ENCODE measurements at places on chromosomes 2 and 18.
A peak's percentile ranks its signal among the peaks of the same experiment; 100 is the strongest.

DNA sequence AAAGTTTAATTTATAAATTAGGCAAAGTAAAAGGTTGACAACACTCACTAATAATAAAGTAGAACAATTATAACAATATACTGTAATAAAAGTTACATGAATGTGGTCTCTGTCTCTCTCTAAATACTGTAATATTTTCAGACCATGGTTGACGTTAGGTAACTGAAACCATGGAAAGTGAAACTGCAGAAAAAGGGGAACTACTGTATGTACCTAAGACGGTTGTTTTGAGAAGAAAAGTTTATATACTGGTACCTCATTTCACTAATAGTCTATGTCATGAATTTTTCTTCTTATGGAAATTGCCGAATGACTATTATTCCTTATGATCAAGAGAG, 166.7 kb upstream of the ZNF521 start:
- DNase-seq = no peak

GRCh38 chr2:144507441-144508171, 12.3 kb downstream of the ZEB2 start:
- DNase-seq = no peak

GRCh38 chr2:119338826-119339561, 27.6 kb downstream of the C2orf76 start:
- peak; percentile 63 for DNase-seq

- DNase-seq = no peak
Measured at GRCh38 chr2:159648643-159649042, 32.3 kb upstream of the BAZ2B start.

GRCh38 chr2:174527959-174528358, 41.1 kb upstream of the GPR155 start:
- no peak for DNase-seq

- no peak for DNase-seq
Measured at GRCh38 chr2:58419983-58420382, 178.9 kb upstream of the FANCL start.

GRCh38 chr2:219073413-219074129, 12.8 kb upstream of the IHH start:
- DNase-seq = no peak

DNA sequence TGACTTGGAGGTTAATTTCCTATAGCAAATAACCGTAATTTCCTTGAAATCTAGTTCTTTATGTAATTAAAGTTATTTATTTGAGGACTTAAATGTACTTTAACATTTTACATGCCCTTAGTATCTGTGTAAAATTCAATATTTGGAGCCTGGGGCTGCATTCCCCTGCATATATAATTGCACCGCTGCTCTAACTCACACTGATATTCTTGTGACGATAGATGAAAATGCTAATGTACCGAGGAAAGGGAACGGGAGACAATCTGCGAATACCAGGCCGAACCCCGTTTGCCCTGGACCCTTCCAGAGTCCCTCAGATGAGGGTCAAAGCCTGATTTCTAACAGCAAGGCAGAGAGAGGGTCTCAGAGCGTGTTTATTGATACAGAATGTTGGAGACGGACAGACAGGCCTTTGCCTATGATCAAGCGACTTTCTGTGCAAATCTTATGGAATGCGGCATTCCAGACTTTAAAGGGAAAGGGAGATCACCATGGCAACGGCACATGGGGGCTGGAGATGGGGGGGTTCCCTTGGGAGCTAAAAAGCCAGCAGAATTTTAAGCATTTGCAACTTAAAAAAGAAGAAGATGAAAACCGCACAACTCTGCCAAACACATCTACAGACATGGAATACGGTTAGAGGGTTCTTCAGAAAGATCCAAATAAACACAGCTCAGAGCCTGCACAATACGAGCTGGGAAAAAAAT, 57.6 kb upstream of the TWIST2 start:
- DNase-seq = no peak

- no peak for DNase-seq
Measured at GRCh38 chr18:55839343-55839742, 251.4 kb upstream of the TCF4 start.

DNA sequence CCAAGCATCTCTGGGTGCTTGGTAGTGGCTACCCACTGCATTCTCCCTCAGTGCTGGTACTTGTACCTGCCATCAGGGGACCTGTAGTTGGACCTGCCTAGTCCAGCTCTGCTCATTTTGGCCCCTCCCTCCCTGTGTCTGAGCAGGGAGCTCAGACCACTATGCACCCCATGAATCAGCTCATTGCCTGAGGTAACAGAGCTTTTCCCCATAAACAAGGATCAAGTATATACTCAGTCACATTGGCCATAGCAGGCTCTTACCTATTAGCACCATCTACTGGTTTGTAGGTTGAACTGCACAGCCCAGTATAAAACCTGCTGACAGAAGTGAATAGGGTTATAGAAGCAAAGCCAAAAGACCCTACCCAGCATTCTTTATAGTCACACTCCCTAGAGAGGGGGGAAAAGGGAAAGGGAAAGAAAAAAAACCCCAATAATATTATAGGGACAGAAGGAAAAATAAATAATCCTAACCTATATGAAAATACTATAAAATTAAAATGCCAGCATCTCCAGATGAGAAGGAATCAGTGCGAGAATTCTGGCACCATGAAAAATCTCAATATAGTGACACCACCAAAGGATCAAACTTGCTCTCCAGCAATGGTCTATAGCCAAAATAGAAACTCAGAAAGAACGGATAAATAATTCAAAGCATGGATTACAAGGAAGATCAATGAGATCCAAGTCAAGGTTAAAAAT, 6.9 kb upstream of the FLACC1 start:
- peak; percentile 21 for DNase-seq

- DNase-seq = no peak
Measured at GRCh38 chr2:227406177-227407031, 18.7 kb upstream of the SCYGR1 start.

GRCh38 chr18:58208207-58208932, 164.3 kb downstream of the NEDD4L start:
- DNase-seq = no peak

DNA sequence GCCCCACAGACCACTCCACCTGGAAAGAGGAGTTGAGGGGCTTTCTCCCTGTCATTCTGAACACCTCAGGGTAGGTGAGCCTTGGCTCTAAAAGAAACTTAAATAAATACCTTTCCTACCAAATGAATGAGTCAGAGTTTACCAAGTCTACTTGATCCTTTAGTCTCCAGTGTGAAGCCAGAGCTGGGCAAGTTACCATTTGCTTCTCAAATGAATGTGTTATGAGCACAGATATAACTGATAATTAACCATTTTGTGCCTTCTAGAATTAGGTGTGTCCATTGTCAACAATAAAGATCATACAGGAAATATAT, 347.7 kb downstream of the KIAA1328 start:
- DNase-seq = no peak

GRCh38 chr2:121189011-121189410, 96.0 kb downstream of the TFCP2L1 start:
- no peak for DNase-seq

DNA sequence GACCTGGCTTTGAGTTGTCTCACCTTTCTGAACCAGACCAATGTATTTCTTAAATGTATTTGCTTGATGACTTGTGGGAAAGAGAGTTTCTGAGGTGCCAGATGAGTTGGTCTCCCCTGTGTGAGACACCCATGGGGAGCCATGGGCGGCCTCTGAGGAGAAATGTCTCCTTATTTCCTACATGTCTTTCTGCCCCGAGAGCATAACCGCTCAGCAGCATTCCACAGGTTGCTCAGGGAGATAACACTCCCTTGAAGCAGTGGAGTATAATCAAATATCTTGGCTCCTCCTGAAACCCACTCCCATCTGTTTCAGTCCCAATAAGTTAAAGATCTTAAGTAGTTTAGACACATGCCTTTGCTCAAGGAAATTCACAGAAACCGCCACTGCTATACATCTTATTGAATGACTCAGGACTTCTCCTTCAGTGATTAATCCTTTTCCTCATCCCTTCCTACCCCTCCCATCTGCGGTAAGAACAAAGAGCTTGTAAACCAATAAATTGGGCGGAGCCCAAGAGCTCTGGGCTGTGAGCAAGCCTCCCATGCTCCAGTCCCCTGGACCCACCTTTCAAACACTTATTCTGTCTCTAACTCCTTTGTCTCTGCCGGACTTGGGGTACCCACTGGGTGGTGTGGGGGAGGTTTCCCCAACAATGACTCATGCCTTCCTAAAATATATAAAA, 285.5 kb upstream of the LRRTM4 start:
- no peak for DNase-seq

GRCh38 chr2:135386993-135387392, 144.0 kb downstream of the ZRANB3 start:
- no peak for DNase-seq

DNA sequence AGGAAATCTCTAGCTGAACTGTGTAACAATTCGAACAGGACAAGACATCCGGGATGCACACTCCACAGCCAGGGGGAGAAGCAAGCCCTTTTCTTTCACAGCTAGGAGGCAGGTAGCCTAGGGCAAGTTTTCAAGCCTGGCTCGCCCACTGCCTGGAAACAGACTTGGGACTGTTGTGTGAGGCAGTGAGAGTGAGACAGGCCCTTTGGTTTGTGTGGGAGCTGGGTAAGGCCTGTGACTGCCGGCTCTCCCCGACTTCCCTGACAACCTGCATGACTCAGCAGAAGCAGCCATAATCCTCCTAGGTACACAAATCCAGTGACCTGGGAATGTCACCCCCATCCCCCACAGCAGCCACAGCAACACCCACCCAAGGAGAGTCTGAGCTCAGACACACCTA, 179.7 kb downstream of the WDPCP start:
- DNase-seq = no peak

DNA sequence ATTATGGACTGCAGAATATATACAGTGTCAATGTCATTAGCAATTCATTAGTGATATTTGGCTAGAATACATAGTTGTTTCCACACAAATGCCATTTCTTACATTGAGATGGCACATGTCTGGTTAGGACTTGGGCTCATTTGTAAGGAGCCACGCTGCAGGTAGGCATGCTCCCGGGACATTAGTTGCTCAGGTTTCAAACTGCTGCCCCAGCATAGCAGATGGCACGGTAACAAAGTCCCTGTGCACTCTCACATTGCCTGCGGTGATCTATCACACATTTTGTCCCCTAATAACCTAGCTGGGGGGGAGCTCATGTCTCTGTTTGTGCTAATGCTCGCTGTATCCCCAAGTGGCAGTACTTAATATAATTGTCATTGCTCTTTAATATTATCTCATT, 185.1 kb downstream of the NEDD4L start:
- no peak for DNase-seq

GRCh38 chr2:55051026-55051866, 995 bp upstream of the RTN4 start:
- DNase-seq = peak; percentile 27

DNA sequence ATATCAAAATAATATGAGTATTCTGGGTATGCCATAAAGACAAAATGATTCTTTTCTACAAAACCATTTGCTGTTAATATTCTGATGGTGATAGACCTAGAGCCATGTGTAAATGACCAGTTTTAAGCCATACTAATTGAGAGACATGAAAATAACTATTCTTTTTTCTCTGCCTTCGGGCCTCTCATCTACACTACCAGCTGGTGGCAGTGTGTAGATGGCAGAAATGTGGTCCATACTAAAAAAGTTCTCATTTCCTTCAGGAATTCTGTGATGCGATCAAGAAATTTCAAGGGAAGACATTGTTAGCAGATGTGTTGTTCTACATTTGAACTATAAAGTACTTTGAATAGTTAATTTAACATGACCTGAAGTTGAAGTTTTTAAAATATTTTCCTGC, 485.2 kb downstream of the TRIB2 start:
- no peak for DNase-seq

DNA sequence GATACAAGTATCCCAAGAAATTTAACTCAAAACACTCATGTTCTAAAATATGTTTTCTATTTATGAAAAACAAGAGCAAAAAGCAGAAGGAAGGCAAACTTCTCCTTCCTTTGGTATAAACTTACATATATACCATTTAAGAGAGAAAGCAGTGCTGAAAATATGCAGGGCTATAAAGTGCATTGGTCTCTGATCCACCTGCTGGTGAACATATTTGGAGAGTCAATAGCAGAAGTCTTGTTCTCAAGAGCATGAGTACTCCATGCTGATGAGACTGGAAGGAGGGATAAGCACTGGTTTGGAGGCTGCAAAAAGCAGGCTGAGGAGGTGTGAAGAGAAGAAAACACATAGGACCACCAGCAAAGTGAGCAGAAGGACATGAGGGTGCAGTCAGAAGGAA, 391.2 kb downstream of the STK39 start:
- no peak for DNase-seq

- DNase-seq = no peak
Measured at GRCh38 chr2:68218343-68218901, 33.9 kb downstream of the PPP3R1 start.

- DNase-seq = no peak
Measured at GRCh38 chr2:197869041-197869440, 64.6 kb downstream of the PLCL1 start.

DNA sequence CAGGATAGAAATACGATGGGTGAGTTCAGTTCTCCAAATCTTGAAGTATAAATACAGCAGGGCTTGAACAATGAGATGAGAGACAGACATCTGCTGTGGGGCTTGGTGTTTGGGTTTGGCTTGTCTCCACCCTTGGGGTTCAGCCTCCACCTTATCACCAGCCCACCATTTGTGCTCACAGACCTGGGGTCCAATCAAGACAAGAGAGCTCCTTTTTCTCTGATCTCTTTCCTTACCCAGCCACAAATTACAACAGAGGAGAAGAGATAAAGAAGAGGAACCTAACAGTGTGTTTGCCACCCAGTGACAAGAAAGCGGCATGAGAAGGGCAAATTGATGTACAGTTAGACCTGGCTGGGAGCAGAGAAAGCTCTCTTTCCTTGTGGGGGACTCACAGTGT, 204.5 kb upstream of the CXCR4 start:
- DNase-seq = no peak

GRCh38 chr2:55590810-55591440, 26.5 kb downstream of the PPP4R3B start:
- no peak for DNase-seq

Measured in activated CD4-positive, alpha-beta memory T cell treated with anti-CD3 and anti-CD28 coated beads, Interleukin-2, amount 10 ng/mL, durations not matched to agents 7 days and 5 days (primary cell).